ENCODE measurements at places on chromosomes 3 and 15.
A peak's percentile ranks its signal among the peaks of the same experiment; 100 is the strongest.

GRCh38 chr3:16606398-16606797 lies 1.2 kb upstream of the DAZL start:
- DNase-seq, result peak; percentile 60

DNA sequence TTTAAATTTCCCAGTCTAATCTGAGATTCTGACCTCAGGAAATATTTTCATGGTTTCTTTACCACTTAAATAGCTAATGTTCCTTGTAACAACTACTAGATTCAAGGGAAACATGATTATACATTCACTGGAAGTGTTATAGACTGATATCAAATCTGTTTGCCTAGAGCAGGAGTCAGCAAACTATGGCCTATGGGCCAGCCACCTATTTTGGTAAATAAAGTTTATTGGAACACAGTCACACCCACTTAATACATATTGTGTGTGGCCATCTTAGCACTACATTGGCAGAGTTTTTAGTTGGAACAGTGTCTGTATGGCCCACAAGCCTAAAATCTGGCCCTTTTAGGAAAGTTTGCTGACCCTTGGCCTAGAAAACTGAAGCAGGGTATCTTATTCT lies 50.1 kb downstream of the GLCE start:
- no peak for DNase-seq

- peak; percentile 54 for DNase-seq
Measured at GRCh38 chr15:70610541-70610940, 152.8 kb downstream of the UACA start.

- no peak for DNase-seq
Measured at GRCh38 chr3:39196034-39196433, 3.6 kb upstream of the XIRP1 start.

DNA sequence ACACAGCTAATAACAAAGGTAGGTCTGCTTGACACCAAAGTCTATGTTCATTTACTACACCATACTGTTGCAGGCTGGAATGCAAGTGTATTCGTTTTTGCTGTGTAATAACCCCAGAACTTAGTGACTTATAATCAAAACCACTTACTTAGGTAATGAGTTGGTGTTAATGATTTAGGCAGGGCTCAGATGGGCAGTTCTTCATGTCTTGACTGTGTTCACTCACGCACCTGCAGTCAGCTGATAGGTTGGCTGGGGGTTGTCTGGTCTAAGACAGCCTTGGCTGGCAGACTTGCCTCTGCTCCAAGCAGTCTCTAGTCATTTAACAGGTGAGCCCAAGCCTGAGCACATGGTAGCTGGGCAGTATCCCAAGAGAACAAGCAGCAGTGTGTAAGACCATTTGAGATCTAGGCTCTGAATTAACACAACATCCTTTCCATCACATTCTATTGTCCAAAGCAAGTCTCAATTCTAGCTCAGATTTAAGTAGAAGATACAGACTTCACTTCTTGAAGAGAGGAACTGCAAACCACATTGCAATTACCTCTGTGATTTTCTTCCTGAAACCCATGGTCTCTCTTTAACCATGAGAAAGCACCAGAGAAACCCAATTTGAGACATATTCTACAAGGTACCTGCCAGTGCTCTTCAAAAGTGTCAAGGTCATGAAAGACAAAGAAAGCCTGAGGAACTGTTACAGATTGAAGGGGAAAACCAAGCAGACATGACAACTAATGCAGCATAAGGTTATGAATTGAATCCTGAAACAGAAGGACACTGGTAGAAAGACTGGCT lies 13.3 kb upstream of the DCLK3 start:
- no peak for DNase-seq

GRCh38 chr3:31760654-31761053 lies 220.4 kb downstream of the OSBPL10 start:
- no peak for DNase-seq

DNA sequence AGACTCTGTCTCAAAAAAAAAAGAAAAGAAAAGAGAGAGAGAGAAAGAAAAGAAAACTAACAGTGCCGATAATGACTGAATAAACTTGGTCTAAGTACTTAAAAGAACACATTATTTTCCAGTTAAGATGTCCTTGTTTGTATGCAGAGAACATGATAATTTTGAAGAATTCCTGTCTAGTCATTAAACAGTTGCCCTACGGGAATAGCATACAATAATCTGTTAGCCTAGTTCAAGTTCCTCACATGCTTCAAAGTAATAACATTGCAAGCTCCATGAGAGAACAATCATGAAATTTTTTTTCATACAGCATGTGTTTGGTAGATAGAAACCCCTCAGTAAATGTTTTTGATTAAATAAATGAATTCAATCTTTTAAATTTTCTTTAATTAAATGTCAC lies 23.1 kb upstream of the BHLHE40 start:
- DNase-seq, result no peak

DNA sequence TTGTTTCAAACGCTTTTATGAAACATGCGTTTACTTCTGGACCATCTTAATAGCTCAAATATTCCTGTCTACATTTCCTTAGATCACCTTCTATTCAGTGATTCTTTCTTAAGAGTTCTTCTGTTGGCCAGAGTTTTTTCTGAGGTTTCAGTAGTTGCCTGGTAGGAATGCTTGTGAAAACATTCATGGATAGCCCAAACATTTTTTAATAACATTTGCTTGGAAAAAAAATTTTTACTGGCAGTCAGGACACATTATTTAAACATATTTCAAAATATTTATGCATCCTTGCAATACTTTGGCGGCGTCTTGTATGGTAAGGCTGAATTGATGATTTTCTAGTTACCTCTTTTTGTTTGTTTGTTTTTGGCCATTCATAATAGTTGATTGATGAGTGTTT lies 47.4 kb upstream of the ZBTB20 start:
- DNase-seq, result peak; percentile 41

- DNase-seq, result peak; percentile 17
Measured at GRCh38 chr15:41417418-41418195, 712 bp downstream of the RTF1 start.

- DNase-seq, result no peak
Measured at GRCh38 chr3:36457667-36458066, 77.4 kb downstream of the STAC start.

- no peak for DNase-seq
Measured at GRCh38 chr15:68770216-68770615, 50.5 kb downstream of the ANP32A start.

- DNase-seq, result no peak
Measured at GRCh38 chr15:45657764-45658545, 23.1 kb downstream of the SQOR start.

DNA sequence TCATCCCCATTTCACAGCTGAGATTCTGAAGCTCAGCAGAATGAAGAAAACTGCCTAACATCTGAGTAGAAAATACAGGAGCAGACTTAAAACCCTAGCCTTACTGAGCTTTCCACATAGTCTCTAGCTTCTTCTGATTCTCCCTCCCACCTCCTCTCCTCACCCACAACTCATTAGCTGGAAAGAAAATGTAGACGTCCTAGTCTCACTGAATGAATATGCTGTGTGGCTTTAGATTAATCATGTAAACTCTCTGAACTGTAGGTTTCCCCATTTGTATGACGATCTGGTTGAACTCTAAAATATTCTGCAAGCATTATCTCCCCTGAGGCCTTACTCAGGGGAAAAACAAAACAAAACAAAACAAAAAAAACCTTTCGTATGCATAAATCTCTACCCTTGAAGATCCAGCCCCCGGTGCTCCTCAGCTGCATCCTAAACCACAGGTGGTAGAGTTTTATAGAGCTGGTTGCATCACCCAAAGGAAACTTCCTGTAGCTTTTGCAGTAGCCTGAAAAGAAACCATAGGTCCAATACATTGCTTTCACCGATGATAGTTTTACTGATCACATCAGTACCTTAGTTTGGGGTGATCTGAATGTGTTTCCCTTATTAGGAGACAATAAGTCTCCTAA lies 40.6 kb downstream of the FOXB1 start:
- DNase-seq, result no peak

GRCh38 chr3:167091226-167091625 lies 288.9 kb downstream of the ZBBX start:
- DNase-seq, result peak; percentile 54

GRCh38 chr3:171458071-171458863 lies 1.9 kb downstream of the TNIK start:
- no peak for DNase-seq

DNA sequence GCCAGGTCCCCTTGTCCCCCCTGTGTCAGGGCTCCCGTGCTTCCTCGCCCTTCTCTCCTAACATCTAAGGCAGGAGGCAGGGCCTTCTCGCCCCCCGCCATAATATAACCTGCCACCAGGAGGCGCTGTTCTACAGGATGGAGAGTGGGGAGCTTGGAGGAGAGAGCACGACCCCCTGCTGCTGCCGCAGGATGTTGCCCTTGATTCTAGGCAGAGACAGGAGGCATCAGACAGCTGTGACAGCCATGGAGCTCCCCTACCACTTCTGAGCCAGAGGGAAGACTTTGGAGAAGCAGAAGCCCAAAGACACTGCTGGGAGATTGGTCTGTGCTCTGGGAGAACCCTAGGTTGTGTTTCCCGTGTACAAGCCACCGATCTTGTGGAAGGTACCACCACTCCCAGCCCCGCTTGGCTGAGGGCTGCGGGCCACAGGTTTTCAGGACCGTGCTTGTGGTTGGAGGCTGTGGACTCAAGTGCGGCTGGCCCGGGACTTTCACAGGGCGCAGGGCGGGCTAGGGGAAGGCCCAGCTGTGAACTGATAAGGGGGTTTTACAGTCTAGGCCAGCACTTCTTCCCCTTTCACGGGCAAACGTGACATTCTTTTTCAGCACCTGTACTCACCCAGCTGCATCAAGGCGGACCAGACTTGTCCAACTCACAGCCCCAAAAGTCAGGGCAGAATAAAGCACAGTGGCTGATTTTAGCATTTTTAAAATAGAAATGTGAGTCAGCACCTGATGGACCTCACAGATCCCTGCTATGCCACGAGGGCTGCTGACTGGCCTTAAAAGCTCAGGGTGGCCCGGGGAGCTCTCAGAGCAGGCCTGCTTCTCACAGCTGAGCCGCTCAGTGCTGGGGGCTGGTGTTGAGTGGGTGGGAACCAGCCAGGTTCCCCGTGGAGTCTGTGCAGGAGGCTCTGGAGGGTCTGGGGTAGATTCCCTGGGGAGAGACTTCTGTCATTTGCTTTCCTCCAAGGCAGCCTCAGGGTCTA lies 2.6 kb upstream of the TIGIT start:
- peak; percentile 48 for DNase-seq

DNA sequence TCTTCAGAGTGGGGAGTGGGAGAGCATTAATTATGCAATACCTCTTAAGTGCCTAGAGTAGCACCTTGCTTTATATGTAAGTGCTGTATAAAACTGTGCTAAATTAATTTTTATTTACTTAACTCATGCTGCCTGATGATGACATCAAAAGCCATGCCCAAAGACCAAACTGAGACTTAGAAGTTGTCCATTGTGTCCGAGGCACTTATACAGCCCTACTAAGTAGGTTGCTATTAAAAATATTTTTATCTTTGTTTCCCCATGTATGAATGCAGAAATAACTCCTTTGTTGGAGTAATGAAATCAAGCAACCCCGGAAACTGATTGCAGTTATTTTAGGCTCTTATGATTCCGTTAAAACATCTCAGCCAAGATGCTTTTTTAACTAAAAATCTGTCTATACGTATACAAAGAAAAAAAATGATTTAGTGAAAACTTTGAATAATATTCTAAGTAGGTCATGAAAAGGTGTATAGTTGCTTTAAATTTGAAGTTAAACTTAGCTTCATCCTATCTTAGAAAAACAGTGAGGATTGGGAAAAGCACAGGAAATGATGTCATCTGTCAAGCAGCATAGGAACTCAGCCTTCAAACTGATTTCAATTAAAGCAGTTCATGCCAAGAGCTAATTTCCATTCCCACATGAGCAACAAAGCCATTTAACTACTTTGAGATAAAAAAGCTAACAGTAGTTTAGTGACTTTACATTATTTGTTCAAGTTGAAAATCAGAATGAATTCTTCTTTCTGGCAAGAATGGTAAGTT lies 43.0 kb downstream of the FBN1 start:
- peak; percentile 88 for DNase-seq

- DNase-seq, result peak; percentile 72
Measured at GRCh38 chr3:80087767-80088166, 320.0 kb upstream of the ROBO1 start.

- DNase-seq, result no peak
Measured at GRCh38 chr3:57545636-57546268, 1.6 kb upstream of the DNAH12 start.

DNA sequence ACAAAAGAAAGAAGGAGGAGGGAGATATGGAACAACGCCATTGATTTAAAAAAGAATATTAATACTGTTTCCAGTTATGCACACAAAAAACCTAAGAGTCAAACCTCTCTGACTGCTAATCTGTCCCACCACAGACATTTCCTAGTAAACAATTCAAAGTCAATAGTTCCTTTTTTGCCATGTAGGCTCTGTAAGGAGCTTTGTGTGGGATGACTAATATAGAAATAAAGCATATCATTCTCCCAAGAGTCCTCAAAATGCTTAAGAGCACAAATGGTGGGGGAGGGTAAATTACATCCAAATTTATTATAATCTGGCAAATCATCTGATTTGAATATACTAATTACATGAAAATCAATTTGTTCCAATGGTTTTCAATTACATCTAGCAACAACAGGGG lies 155.9 kb upstream of the CNTN4 start:
- DNase-seq, result peak; percentile 33

DNA sequence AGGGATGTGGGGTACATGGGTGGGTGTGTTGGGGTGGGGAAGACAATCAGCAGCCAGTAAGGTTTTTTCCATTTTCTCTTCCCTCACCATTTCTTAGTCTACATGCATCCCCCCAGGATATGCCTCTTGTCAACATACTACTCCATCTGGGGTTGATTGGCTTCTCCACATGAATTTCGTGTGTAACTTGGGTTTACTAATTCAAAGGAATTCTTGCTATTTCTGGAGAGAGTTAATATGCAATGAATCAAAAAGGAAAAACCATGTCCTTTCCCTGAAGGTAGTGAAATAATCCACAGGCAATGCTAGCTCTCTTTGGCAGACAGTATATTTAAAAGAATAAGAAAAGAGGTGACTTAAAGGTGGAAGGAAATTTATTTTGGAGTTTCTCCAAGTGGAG lies 198.4 kb downstream of the EBLN2 start:
- DNase-seq, result peak; percentile 72

GRCh38 chr3:111864821-111865656 lies 6.0 kb downstream of the PHLDB2 start:
- DNase-seq, result peak; percentile 96

GRCh38 chr3:60225848-60226247 lies 1025.4 kb downstream of the FHIT start:
- DNase-seq, result no peak

DNA sequence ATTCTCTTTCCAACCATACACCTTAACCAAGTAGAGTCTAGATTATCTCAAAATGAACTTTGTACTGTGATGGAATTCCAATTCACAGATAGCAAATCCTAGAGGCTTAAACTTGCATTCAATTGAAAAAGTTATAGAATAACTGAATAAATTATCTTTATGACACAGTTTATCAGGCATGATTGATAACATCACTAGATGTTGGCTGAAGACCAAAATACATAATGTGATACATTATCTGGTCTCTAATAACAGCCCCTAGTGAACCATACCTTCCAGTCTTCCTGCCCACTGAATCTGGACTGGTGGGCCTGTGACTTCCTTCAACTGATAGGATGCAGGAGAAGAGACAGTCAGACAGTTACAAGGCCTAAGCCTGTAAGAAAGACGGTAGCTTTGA lies 165.2 kb upstream of the CMC1 start:
- DNase-seq, result no peak
